ENCODE measurements at places on chromosomes 1 and 21. TPM values are rescaled to one million over a fixed set of nuclear protein-coding genes. Genes with fewer than 3 reads are reported as not detected.

GRCh38 chr1:31801458-31801857 lies 14.4 kb downstream of the SPOCD1 start:
- H3K27me3 ChIP-seq, result no peaks in the 10 kb centered on the region
- peaks cover 33% of the 10 kb centered on the region for H3K4me1 ChIP-seq
- H3K27ac ChIP-seq, result no peak overlapping the region
- no peak overlapping the region for H3K4me3 ChIP-seq

DNA sequence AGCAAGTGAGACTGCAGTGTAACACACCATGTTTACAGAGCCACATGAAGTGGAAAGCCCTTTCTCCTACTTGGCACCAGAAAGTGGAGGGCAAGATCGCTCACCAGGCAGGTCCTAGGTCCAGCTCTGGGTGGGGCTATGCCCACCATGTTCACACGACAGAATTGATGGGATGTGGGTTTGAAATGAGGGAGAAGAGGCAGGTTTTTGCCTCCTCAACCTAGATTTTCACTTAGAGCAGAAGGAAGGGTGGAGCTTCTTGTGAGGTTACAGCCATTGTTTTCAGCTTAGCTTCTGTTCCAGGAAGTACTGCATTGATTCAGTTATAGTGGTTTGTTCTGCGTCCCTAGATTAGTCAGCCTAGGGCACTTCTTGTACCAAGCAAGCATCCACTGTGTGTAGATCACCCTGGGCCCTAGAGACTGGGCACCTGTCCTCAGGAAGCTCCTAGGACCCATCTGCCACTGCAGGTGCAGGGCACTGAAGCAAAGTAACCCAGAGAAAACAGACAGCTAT lies 2.3 kb downstream of the CD53 start:
- no peak overlapping the region for H3K4me3 ChIP-seq
- no peaks in the 10 kb centered on the region for H3K27me3 ChIP-seq
- no peak overlapping the region for H3K27ac ChIP-seq
- DNase-seq, result no peak
- H3K4me1 ChIP-seq, result no peaks in the 10 kb centered on the region

GRCh38 chr21:45535341-45536081 lies 6.7 kb downstream of the SLC19A1 start:
- H3K27me3 ChIP-seq, result no peaks in the 10 kb centered on the region
- no peak for DNase-seq
- no peak overlapping the region for H3K4me3 ChIP-seq
- no peaks in the 10 kb centered on the region for H3K4me1 ChIP-seq

DNA sequence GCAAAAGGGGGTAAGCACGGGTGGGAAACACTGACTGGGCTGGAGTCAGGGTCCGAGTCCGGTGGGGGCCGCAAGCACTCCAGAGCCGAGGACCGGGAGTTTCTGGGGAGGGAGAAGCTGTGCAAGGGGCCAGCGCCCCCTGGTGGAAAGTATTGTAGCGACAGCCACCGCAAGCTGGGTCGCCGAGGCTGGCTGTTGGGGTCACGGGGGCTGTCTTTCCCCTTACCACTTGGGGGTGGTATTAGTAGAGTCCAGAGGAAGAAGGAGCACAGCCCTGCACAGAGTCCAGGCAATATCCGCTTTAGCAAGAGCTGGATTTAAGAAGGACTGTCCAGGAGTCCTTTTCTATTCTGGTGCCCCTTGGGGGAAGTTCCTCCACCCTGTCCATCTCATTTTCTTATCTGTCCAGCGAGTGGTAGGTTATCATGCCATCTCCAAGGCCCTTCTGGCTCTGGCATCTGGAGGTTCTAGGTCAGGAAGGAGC lies 17.9 kb upstream of the ETV3 start:
- peak overlapping the region; percentile 38 for H3K4me3 ChIP-seq
- 0 out of 2 replicates have a peak, but pooled peaks cover 5% of the 10 kb centered on the region for H3K27me3 ChIP-seq
- peak; percentile 76 for DNase-seq
- H3K4me1 ChIP-seq, result peaks cover 33% of the 10 kb centered on the region
- no peak overlapping the region for H3K27ac ChIP-seq

- no peak overlapping the region for H3K27ac ChIP-seq
- peaks cover 34% of the 10 kb centered on the region for H3K4me1 ChIP-seq
- no peaks in the 10 kb centered on the region for H3K36me3 ChIP-seq
- no peak overlapping the region for H3K4me3 ChIP-seq
Observed at GRCh38 chr1:222525951-222526350, 22.0 kb downstream of the HHIPL2 start.

DNA sequence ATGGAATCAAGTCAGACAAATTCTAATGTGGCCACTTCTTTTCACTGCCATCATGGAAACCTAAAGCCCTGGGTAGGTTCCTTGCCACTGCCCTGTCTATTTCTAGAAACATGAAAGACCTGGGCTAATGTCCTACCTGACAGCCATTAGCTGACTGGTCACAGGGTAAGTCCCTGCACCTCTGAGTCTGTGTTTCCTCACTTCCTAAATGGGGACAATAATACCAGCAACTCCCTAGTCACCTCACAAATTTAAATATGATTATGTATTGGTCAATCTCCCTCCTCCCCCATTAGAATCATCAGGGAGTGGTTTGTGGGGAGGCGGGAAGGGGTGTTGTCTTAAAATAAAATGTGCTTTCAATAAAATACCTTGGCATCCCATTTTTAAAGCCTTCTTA lies 2.2 kb downstream of the CREG1 start:
- peaks cover 24% of the 10 kb centered on the region for H3K4me1 ChIP-seq
- H3K27ac ChIP-seq, result no peak overlapping the region
- H3K36me3 ChIP-seq, result no peaks in the 10 kb centered on the region
- no peak overlapping the region for H3K4me3 ChIP-seq

DNA sequence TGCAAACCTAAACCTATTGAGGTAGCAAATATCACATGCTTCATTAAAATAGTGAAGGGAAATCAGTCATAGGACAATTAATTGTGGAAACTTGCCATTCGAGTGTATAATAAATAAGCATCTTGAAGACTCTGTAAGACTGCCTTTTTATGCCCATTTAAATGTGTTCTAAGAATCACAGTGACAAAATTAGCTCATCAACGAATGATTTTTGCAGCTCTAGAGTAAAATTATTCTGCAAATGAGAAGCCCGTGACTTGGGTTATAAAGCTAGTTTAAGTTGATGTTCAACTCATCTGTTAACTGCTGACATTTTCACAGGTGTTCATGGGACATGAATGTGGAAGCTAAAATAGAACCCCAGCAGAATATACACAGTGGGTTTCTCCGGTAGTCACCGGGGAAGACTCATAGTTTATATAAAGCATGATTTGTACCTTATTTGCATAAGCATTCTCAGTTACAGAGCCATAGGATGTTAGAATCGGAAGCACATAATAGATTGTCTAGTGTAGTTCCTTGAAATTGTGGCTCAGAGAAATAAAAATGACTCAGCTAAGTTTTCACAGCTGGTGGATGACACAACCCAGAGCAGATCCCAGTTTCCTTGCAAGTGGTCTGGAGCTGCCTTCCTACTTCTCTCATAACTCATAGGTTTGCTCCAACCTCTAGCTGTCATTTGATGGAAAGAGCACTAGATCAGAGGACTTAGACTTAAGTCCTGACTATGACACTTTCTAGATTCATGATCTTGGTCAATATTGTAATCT lies 107.3 kb downstream of the UCHL5 start:
- no peak overlapping the region for H3K4me3 ChIP-seq
- H3K27me3 ChIP-seq, result no peaks in the 10 kb centered on the region
- DNase-seq, result no peak
- no peaks in the 10 kb centered on the region for H3K4me1 ChIP-seq
- no peak overlapping the region for H3K27ac ChIP-seq
- H3K36me3 ChIP-seq, result no peaks in the 10 kb centered on the region

DNA sequence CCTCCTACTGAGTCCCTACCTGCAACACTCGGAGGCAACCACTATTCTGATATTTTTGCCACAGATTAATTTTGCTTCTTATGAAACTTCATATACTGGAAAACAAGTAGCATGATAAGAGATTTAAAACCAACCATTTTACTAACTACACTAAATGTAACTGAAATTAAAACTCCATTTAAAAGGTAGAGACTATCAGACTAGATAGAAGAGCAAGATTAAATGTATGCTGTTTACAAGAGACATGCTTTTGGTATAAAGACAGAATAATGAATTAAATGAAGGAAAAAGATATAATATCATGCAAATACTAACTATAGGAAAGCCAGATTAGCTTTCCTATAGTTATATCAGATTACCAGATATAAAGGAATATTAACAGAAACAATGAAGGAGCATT lies 175.9 kb downstream of the DYRK1A start:
- DNase-seq, result no peak
- no peaks in the 10 kb centered on the region for H3K36me3 ChIP-seq
- H3K4me3 ChIP-seq, result no peak overlapping the region
- no peak overlapping the region for H3K27ac ChIP-seq
- no peaks in the 10 kb centered on the region for H3K27me3 ChIP-seq
- H3K4me1 ChIP-seq, result no peaks in the 10 kb centered on the region

GRCh38 chr1:114290776-114291175 lies 137.1 kb upstream of the SYT6 start:
- no peak overlapping the region for H3K27ac ChIP-seq
- no peak overlapping the region for H3K4me3 ChIP-seq
- no peaks in the 10 kb centered on the region for H3K36me3 ChIP-seq
- H3K4me1 ChIP-seq, result no peaks in the 10 kb centered on the region
- no peaks in the 10 kb centered on the region for H3K27me3 ChIP-seq

DNA sequence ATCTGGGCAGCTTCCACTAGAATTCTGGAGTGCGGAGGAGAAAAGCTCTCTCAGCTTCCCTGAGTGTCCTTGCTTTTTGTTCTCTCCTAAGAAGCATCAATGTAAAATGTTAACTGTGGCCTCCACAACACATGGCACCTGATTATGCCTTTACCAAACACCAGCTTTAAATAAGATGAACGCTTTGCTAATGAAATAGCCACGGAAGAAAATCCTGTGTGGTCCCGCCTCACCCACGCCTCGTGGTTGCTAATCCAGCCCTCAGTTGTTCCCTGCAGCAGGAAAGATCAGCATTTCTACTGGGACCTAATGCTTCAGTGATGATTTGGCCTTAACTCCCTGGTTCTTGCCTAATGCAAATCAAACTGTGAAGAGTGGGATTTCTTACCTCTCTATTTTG lies 1.8 kb upstream of the ERG start:
- peaks cover 41% of the 10 kb centered on the region for H3K27me3 ChIP-seq
- no peak overlapping the region for H3K4me3 ChIP-seq
- no peak for DNase-seq

DNA sequence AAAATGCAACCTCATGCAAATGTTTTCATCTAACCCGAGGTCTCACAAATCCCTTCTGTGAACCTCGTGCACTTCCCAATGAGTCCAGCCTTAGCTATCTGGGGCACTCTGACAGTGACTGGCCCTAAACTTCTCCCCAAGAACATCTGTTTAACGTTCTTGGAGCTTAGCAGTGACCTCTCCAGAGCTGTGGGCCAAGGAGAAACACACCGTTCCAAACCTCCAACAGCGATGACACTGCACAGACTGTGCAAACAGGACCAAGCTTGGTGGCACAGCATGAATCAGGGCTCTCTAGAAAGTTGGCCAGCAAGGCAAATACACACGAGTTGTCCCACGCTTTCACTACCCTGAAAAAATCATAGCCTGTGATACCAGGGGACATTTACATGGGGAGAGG lies 15.8 kb downstream of the BEND5 start:
- no peaks in the 10 kb centered on the region for H3K4me1 ChIP-seq
- no peaks in the 10 kb centered on the region for H3K36me3 ChIP-seq
- no peak for DNase-seq

DNA sequence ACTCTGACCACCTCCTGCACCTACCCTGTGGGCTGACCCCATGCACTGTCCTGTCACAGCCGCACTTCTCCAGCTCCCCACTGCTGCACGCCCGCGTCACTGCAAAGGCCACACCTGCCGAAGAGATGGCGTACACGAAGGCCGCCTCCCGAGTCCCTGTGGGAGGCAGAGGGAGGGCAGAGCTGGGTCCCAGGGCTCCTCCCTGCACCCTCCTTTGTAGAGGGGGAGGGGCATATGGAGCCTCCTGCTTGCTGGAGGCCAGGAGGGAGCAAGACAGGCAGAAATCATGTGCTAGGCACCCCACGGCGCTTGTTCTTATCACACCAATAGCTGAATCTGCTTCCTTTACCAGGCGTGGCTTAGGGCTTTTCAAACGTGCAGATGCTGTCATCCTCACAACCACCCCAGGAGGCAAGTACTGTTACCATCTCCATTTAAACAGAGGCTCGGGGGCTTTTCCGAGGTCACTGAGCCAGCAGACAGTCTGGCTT lies 21.4 kb downstream of the WNT4 start:
- no peaks in the 10 kb centered on the region for H3K27me3 ChIP-seq
- DNase-seq, result no peak
- no peak overlapping the region for H3K4me3 ChIP-seq
- H3K27ac ChIP-seq, result no peak overlapping the region

The TTC39A gene
- total RNA-seq, result 10.4 TPM

The SLC1A7 gene
- not detected for total RNA-seq

The C1orf141 gene
- total RNA-seq, result not detected

The SH2D1B gene
- total RNA-seq, result not detected

The NTPCR gene
- 55.6 TPM for total RNA-seq

The SPSB1 gene
- 33.8 TPM for total RNA-seq

The MMEL1 gene
- total RNA-seq, result 2.7 TPM

The DNAI4 gene
- total RNA-seq, result 12.6 TPM

The XKR8 gene
- 4.9 TPM for total RNA-seq
